ENCODE measurements at places on chromosomes 16 and 17.

GRCh38 chr16:22194707-22195444, 11.2 kb upstream of the EEF2K start:
- no peak for DNase-seq

DNA sequence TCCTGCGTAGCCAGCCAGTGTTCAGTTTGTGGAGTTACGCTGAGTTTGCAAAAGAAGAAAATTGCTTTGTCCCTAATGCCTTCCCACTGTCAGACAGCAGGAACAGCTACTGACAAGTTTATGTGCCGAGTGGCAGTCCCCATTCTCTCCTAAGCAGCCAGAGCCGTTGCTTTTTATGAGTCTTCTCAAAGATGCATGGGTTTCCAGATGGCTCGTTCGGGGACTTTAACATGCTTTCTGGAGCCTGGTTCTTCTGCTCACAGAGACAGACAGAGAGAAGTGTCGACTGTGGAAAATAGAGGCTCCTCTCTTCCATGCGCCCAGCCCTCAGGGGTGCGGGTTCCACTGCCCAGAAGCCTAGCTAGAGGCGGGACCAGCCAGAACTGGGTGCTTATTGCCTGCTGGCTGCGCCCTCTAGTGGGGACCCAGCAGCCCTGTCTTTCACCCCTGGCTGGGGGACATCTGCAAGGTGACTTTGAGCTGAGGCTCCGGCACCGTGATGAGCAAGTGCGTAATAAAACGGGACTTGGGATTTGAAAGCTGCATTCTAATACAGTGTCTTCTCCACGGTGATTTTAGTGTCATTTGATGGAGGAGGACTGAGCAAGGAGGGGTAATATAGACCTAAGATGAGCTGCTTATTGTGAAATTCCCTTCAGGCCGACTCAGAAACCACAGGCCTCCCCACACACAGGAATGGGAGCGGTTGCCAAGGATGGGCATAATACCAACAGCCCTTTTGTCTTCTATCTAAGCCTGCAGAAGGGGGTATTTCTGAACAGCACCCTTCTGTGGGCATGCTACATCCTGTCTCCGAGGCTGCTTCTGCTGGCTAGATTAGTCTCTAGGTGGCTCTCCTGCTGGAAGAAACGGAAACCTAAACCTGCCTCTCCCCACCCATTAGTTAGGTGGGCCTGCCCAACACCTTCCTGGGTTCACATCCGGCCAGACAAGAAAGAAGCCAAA, 73.1 kb downstream of the CCDC182 start:
- DNase-seq: peak; percentile 63

- no peak for DNase-seq
Measured at GRCh38 chr17:80750263-80750662, 205.6 kb downstream of the RPTOR start.

DNA sequence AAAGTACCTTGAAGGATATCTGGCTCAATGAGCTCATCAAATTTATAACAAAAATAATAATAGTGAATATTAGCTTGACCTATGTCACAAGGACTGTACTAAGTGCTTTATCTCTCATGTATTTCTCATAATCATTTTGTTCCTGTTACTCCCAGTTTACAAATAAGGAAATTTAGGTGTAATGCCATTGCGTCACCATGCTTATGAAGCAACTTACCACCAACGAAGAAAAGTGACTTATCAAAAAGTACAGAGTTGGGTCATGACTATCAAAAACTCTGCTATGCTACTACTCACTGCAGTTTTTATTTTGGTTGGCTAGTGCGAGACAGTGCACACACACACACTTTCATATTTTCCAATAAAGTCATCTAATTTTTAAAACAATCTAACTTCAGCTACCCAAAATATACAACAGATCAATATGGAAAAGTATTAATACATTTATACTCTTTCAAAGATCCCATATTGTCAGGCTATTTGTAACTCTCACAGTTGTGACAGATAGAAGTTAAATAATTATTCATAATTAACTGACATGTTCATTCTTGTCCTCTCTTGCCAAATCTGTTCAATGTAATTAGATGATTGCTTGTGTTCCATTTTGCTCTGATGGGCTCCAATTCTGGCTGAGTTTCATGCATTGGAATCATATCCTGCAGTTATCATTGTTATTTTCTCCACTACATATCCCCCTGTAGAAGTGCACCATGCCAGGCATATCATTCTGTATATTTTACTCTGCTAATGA, 119.4 kb downstream of the KCNJ2 start:
- DNase-seq: no peak

DNA sequence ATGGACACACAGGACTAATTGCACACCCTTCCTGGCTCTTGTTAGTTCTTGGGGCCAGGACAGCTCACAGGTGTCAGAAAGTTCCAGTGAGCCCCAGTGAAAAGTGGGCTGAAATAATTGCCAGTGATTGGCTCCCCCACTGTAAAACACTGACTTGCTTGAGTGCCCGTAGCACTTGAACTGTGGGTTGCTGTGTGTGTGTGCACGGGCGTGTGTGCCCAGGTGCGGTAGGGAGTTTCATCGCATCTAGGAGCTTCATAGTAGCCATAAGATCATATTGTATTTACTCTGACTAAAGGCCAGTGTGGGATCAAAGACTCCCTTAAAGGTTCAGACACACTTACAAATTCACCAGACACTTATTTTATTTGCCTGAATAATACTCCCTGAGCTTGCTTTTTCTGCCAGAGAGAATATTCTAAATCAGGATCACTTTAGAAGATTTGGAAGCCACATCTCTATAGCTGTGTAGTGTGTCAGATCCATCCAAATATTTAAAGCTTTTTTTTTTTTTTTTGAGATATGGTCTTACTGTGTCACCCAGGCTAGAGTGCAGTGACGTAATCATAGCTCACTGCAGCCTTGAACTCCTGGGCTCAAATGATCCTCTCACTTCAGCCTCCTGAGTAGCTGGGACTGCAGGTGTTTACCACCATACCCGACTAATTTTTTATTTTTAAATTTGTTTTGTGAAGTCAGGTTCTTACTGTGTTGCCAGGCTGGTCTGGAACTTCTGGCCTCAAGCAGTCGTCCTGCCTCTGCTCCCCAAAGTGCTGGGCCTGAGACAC, 11.4 kb downstream of the UNK start:
- no peak for DNase-seq

GRCh38 chr16:74232806-74233465, 63.7 kb upstream of the PSMD7 start:
- DNase-seq: no peak

DNA sequence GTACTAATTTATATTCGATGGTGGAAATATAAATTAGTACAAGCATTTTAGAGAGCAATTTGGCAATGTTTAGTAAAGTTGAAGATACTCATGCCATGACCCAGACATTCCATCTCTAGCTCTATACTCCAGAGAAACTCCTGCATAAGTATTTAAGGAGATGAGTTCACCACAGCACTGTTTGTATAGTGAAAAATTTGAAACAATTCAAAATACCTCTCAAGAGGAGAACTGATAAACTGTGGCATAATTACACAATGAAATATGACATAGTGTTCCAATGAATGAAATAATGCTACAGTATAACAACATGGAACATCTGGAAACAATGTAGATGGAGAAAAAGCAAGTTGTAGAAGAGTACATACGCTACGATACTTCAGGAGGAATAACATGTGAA, 48.6 kb upstream of the IRX3 start:
- DNase-seq: no peak

- DNase-seq: no peak
Measured at GRCh38 chr16:3492356-3492755, 2.9 kb downstream of the C16orf90 start.

DNA sequence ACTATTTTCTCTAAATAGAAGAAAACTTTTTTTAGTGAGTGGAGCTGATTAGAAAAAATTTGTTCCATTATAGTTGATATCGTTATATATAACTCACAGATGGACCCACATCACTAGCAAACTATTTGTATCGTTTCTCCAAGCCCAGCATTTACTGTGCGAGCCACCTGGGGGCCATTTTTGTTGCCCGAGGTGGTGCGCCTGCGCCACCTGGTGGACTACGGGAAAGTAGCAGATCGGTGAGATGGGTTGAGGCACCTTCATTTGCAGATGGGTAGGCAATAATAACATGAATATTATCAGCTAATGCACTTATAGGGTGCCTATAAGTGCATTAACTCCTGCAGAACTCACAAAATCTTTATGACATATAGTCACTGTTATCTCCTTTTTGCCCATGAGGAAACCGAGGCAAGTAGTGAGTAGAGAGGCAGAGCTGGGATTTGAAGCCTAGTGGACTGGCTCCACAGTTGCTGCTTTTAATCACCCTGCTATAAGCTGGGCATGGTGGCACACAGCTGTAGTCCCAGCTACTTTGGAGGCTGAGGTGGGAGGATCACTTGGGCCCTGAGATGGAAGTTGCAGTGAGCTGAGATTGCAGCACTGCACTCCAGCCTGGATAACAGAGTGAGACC, 23.2 kb upstream of the NTN1 start:
- no peak for DNase-seq

- DNase-seq: no peak
Measured at GRCh38 chr16:73225983-73226382, 178.1 kb upstream of the ZFHX3 start.

DNA sequence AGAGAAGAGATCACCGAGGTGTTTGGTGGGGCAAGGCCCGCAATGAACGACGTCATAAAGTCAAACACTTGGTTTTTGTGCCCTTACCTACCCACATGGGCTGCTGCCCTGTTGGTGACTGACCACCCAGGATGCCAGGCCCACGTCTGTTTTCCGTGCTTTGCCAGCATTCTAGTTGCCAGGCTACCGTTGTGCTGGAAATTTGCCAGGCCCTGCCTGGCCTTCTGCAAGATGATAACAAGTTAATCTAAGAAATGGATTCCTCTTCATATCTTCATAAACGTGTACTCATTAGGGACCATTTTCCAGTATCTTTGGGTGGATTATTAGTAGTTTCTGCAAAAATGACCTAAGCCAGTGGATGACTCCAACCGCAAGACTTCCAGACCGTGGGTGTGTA, 35.4 kb downstream of the SLC6A4 start:
- DNase-seq: no peak

- DNase-seq: peak; percentile 47
Measured at GRCh38 chr16:7025616-7026190, 306.9 kb upstream of the RBFOX1 start.

DNA sequence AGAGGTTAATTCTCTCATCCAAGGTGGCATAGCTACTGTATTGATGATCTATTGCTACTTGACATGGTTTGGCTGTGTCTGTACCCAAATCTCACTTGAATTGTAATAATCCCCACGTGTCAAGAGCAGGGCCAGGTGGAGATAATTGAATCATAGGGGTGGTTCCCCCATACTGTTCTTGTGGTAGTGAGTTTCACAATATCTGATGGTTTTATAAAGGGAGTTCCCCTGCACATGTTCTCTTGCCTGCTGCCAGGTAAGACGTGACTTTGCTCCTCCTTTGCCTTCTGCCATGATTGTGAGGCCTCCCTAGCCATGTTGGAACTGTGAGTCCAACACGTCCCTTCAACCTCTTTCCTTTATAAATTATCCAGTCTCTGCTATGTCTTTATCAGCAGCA, 22.9 kb upstream of the CPPED1 start:
- DNase-seq: no peak

GRCh38 chr16:83901101-83901500, 2.2 kb downstream of the MLYCD start:
- no peak for DNase-seq

- no peak for DNase-seq
Measured at GRCh38 chr16:83475108-83475507, 332.7 kb upstream of the HSBP1 start.

GRCh38 chr17:62781831-62782251, 26.3 kb downstream of the MARCHF10 start:
- no peak for DNase-seq

- no peak for DNase-seq
Measured at GRCh38 chr16:74608381-74608780, 1.5 kb upstream of the GLG1 start.

DNA sequence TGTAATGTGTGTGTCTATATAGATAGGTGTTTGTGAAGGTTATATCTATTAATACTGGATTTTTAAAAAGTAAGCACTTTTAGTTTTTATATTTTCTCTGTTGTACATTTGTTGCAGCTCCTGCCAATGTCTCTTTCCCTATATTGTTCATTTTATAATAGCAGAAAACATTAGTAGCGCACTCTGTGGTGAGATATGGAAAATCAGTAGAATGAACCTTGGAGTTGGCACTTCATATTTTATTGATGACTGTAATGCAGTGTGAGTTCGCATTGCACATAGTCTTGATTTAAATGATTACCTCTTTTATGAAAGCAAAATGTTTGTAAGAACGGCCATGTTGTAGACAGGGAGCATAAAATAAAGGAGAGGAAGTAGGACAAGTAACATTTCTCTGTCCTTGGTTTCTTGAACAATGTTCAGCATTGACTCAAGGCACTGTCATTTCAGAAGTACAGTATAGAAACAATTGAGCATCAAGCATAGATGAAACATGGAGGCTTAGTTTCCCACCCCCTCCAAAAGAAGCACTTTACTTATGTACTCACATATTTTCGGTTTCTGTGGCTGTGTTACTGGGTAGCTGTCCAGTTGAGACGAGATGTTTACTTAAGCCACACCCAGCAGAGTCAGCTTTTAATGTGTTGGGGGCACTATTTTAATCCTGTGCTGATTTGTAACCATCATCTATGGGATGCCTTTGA, 74.0 kb downstream of the TANC2 start:
- DNase-seq: no peak

GRCh38 chr17:48642843-48643696, 16.9 kb upstream of the HOXB9 start:
- no peak for DNase-seq

DNA sequence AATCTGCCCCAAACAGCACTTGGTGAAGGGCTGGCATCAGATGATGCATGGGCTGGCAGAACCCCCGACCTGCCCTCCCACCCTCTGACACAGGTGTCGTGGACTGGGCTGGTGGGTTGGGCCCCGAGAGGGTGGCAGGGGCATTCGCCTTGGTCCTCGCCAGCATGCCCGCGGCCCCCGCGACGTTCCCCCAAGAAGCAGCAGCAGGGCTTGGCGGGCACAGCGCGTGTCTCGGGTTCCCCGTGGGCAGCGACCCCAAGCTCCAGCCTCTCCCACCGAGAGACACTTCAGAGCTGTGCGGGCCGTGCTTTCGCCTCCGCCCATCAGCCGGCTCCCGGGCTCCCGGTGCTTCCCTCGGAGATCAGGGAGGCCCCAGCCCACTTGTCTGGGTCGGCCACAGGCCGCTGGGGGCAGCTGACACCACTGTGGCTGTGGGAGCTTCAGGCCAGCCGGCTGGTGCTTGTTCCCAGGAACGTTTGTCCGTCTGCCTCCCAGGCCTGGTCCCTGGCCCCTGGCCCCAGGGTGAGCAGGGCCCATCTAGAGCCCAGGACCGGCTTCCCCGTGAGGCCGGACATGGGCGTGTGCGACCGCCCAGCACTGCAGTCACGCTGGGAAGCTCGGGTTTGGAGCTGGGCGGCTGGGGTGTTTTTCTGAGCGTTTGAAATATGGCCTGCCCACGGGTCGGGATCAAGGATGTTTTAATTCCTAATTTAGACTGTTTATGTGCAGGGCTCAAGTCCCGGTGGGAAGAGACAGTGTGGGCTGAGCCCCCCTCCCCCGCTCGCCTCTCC, 16.6 kb downstream of the CACNA1H start:
- DNase-seq: no peak

Data from amygdala (tissue), 56 donors.